ENCODE measurements at places on chromosomes 4 and X.

GRCh38 chr4:168723569-168723968 lies 226.7 kb downstream of the PALLD start:
- no peak for DNase-seq

DNA sequence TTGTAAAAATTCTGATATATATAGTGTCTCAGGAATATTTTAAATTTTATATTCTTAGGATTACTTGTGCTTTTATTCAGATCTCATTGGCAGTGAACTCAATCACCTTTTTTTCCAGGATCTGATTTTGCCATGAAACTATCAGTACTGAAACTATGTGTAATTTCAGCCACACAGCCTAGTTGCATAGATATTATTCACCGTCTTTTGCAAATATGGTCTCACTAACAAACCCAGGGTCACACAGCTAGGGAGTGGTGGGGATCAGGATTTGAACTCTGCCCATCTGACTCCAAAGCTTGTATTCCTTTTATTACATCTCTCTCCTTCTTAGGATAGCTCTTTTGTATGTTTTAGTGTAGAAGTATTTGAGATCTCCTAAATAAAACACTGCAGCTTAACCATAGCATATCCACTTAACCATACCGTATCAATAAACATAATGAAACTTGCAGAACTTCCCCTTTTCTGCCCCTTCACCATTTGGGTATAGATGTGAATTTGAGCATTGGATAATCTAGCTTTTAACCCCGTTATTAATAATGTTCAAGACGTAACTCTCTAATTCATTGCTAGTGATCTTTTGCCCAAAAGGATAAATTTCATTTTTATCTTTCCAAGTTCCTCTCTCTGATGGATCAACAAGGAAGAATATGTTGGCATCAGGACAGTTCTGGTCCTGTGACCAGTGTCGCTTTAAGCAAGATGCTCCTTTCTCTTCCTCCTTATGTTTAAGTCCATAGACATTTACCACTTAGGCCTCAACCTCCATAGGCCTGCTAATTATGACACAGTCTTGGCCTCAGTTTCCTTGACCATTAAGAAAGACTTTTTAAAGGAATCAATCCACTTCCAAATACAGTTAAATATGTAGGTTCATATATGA lies 74.6 kb downstream of the RAPGEF2 start:
- DNase-seq = no peak

GRCh38 chr4:139875411-139875825 lies 209.8 kb downstream of the MGST2 start:
- DNase-seq = peak; percentile 94

DNA sequence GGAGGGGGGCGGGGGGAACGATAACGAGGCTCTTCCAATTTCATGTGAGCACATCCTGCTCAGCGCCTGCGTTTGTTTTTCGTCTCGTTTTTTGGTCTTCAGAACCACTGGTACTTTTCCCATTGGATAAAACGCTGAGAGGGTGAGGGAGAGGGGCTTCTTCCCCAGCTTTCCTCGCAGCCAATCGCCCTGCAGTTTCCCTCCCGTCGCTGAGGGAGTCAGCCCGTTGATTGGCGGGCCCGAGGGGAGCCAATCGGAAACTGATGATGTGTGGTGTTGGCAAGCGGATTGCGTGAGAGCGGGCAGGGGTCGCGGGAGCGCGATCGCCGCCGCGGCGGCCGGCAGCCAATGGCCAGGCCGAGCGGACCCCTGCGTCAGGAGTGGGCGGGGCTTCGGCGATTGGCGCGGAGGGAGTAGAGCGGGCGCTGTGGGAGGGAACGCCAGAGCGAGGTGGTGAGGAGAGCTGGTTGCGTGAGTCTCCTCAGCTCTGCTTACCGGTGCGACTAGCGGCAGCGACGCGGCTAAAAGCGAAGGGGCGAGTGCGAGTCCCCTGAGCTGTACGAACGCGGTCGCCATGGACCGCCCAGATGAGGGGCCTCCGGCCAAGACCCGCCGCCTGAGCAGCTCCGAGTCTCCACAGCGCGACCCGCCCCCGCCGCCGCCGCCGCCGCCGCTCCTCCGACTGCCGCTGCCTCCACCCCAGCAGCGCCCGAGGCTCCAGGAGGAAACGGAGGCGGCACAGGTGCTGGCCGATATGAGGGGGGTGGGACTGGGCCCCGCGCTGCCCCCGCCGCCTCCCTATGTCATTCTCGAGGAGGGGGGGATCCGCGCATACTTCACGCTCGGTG lies at the start of gene TSPYL2:
TSS of gene TSPYL2 (plus strand) at position 443 of the 848 bp plus-strand sequence. CDS start at position 575, 132 bp downstream.
- peak; percentile 90 for DNase-seq

DNA sequence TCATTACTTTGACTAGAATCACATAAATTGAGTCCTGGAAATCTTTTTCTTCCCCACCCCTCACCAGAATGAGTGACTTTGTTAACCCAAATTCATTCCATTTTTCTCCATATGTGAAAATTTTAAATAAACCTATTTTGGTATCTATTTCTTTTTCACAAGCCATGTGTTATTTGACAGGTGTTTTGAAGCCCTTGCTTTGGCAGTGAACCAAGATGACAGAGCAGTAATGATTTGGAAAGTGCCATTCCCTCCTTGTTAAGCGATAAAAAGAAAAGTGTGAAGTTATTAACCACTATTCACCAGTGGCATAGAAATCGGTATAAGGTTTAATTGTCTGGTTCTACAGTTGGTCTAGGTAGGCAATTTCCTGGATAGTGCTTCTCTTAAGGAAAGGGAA lies 66.1 kb downstream of the POLA1 start:
- no peak for DNase-seq

DNA sequence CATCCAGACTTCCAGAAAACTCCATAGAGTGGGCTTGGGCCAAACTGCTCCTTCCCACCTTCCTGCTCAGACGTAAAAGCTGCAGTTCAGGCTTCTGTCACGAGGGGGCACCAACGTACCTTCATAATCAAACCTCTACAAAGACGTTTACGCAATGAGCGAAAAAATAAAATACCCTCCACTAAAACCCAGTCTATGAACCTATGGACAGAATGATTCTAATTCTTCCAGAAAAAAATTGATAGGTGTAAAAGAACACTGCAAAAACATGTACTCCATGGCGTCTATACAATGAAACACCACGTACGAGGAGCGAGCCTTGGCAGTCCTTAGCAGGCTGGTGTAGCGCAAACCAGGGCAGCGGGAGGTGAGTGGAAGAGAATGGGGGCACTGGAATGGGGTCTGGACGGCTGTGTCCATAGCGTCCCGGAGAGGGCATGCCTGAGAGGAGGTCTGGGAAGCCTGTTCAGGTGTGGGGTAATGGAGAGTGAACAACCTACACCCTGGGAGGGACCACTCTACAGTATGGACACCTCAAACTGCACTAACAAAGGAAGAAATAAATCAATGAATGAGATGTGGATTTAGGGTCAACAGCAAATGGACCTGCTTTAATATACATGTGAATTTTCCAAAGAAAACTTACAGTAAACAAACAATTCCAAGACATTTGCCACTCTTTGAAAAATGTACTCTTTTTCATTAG lies 14.4 kb upstream of the RAB40A start:
- peak; percentile 44 for DNase-seq

GRCh38 chr4:16270454-16271328 lies 44.4 kb upstream of the TAPT1 start:
- no peak for DNase-seq

DNA sequence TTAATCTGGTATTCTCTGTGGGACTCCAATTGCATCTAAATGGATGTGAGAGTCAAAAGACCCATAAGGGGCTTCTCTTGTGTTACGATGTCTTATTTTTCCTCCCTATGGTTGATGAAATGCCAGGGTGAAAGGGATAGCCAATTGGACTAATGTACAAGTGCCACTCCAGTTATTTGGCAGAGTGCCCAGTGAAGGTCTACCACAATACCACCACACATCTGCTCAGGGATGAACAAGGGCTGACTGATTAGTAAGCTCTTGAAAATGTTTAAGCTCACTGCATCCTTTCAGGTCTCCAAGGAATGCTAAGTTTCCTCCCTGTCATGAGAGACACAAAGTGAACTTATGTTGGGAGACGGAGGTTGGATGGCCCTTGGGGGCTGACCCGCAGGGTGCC lies 57.8 kb downstream of the HEPH start:
- DNase-seq = no peak

DNA sequence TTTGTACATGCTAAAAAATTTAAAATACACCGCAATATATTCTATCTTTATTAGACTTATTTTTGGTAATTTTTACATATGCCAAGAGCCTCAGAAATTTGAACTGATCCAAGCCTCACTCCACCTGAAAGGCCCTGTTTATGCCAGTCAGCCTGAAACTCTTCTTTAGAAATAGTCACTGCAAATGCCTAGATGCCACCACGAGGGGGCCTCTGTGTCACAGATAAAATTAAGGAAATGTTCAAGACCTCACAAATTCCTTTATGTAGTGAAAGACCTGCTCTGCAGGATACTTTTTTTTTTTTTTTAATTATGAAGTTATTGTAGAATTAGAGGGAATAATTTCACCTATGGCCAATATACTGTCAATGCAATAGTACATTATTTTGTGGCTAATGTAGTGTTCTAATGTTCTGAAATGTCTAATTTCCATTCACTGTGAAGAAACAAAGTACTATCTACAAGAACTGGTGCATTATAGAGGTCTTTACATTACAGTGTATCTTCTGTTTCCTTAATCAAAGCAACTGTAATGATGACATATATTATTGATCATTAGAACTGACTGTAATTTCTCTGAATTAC lies 69.8 kb downstream of the DTHD1 start:
- DNase-seq = peak; percentile 3

- DNase-seq = no peak
These were observed 42.0 kb downstream of the PHKA2 start for GRCh38 chrX:18941896-18942295.

Data from NCI-H748 treated with DMSO at 0.1 percent for 48 hours (cell line).